ENCODE measurements at places on chromosomes 16 and 17.
A peak's percentile ranks its signal among the peaks of the same experiment; 100 is the strongest.

DNA sequence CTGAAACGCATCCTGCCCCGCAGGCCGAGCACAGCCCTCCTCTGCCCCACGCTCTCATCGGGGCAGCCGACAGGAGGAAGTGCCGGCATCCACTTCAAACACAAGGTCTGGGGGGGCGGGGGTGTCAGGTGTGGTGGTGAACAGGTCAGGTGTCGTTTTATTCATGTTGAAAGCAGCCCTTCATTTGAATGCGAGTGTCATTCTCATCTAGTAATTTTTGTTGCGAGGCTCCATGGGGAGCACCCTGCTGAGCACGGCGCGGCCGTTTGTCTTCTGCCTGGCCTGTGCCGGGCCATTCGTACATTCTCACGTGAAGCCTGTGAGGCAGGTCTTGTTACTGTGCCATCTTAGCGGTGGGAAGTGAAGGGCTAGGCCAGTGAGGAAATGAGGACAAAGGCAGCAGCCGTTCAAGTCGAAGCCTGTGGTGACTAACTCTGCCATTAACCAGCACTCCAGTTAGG, 1.9 kb downstream of the ACSF3 start:
- DNase-seq = no peak

GRCh38 chr16:16972831-16973230, 497.9 kb downstream of the XYLT1 start:
- no peak for DNase-seq

GRCh38 chr17:65173284-65173793, 36.2 kb downstream of the RGS9 start:
- DNase-seq = peak; percentile 38

GRCh38 chr17:34673995-34674890, 94.9 kb downstream of the TMEM132E start:
- no peak for DNase-seq

DNA sequence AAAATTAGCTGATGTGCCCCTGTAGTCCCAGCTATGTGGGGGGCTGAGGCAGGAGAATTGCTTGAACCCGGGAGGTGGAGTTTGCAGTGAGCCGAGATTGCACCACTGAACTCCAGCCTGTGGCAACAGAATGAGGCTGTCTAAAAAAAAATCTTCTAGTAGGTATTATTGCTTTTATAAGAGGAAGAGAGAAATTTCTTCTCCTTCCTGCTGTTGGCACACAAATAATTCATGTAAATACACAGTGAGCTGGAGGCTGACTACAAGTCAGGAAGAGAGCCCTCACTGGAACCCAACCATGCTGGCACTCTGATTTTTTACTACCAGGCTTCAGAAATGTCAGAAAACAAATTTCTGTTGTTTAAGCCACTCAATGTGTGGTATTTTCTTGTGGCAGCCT, 6.7 kb downstream of the PRDM7 start:
- no peak for DNase-seq

DNA sequence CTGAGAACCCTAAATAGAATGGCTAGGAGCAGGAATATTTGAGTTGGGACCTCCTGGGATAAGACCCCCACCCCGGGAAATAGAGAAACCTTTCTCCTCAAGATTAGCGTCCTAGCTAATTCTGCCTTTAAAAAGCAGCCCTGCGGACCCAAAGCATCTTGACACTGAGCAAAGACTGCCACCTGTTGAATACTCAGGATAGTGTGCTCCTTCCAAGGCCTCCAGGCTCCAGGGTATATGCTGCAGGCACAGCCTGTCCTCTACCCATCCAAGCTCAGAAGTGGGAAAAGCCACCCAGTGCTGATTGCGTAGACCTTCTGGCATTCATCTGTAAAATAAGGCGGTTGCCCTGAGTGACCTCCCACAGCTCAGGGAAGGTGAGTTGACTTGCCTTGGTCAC, 456.2 kb upstream of the DYNLRB2 start:
- no peak for DNase-seq

DNA sequence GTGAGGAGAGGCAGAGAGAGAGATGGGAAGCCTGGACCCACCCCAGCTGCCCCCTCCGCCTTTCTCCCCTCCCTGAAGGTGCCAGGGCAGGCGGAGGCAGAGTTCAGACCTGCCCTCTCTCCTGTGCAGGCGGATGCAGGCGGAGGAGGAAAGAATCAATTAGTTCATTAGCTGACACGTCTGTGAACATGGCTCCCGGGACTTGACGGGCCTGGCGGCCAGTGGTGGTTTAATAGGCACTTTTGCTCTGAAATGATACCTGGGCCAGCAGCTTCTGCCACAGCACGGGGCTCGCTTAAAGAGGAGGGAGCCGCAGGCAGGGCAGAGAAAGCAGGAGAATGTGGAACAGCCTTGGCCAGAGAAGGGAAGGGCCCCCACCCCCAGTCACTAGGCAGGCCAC, 98.1 kb downstream of the SDK2 start:
- DNase-seq = no peak

GRCh38 chr16:69773260-69773947, 11.3 kb downstream of the WWP2 start:
- no peak for DNase-seq

GRCh38 chr17:27091043-27091497, 202.8 kb upstream of the WSB1 start:
- no peak for DNase-seq

DNA sequence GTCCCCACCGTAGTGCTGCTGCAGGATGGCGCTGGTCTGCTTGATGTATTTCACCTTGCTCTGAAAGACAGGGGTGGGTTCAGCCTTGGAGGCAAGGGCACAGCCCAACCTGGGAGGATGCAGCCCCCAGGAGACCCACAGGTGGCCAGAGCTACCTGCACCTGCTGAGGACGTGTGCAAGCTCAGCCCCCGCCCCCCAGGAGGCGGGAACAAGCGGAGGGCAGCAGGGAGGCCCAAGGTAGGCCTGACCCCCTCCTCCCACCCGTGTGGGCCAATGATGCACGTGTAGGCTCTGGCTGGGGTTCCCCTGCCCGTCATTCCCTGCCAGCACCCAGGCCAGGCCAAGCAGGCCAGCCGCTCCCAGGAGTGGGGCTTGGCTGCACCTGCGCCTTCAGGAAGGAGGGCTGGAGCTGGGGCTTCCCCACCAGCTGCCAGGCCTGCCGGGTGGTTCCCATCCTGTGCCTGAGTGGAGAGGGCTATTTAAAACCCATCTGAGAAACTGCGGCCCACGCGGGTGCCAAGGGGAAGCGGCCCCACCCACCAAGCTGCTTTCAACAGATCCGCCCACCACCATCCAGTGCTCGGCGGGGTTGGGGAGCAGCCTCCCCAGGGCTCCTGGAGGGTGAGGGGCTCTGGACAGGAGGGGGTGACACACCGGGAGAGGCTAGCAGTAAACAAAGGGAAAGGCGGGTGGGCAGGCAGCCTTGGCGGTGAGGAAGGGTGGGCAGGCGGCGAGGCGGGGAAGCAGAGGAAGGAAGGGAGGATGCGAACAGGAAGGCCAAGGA, 3.8 kb downstream of the NTHL1 start:
- DNase-seq = no peak

DNA sequence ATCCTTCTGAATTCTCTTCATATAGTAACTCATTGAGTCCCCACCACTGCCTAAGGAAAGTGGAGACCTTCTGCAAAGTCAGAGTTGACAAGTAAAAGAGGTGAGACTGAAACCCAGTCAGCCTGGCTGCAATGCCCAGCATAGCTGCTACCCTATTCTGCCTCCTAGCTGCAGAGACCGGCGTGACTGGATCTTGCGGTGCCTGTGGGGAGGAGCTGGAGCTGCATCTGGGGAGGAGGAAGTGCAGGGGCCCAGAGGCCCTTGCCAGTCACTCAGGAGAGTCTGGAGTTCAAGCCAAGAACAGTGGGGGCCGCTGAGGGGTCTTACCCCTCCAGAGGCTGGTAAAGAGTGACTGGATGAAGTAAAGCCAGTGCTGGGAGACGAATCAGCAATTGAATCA, 35.0 kb upstream of the ZNF423 start:
- no peak for DNase-seq

GRCh38 chr17:1267471-1267943, 2.7 kb upstream of the BHLHA9 start:
- DNase-seq = no peak

DNA sequence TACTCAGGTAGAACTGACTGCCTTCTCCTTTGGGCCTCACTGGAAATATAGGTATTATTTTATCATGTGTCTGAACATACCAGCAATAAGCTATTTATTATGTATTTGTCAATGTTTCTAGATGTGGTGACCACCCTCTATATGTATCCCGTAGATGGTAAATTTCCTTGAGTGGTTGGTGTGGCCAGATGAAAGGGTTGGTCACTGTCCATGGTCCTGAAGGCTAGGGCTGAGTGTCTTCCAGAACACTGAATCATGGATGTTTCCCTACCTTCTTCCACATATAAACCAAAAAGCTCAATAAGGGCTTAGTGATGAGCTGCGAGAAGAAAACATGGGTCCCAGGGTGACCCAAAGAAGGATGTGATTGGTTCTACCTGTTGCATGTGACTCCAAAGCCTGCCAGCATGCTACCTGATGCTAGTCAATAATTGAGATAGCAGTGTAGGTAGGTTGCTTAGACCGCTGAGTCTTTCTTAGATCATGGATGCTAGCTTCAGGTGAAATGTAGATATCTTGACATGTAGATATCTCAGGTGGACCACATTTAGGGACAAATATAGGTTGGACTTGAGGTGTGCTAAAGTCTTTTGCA, 150.3 kb downstream of the ASIC2 start:
- no peak for DNase-seq

DNA sequence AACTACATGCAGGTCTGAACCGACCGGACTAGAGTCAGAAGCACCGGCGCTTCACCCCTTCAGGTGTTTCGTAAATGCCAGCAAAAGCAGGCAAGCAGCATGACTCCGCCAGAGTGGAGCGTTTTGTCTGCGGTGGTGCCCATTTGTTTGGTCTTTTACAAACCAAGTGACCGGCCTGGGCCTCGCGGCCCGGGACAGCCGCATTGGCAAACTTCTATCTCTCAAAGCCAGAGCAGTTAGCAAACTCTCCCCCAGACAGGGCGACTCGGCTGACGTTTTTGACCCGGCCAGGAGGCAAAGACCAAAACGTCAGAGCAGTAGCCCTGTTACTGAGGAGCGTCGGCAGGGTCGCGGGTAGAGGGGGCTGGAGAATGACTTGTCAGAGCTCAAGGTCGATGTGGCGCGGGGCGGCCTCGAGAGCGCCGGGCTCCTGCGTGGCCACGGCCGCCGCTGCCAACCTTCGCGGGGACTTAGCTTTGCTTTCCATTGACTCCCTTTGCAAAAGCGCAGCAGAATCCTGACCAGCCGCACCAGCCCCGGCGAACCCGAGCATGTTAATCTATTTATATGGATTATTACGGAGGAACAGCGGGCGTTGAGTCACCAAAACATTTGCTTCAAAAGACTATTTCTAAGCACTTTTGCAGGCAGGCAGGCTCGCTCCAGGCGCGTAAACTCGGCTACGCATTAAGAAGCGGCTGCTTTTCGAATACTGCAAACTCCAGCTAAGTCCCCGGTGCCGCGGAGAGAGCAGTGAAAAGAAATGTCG, 763 bp upstream of the SOX9 start:
- no peak for DNase-seq

DNA sequence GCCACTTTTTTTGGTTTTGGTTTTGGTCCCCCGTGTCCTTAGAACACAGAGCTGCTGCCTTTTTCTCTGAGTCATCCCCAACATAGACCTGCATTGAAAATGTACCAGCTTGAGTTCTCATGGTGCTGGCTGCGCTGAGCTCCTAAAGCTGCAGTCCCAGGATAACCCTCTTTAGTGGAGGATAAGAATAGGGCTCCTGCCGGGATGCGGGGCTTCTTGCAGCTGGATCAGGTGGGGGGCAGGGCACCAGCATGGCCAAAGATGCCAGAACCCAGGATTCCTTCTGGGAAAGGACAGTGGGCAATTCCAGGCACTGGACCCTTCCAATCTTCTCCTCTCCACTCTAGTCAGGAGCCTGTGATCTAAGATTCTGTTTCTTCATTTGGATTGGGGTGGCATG, 8.3 kb upstream of the CLUH start:
- DNase-seq = no peak

- DNase-seq = no peak
These were observed 7.0 kb upstream of the NAGLU start for GRCh38 chr17:42529061-42529460.

DNA sequence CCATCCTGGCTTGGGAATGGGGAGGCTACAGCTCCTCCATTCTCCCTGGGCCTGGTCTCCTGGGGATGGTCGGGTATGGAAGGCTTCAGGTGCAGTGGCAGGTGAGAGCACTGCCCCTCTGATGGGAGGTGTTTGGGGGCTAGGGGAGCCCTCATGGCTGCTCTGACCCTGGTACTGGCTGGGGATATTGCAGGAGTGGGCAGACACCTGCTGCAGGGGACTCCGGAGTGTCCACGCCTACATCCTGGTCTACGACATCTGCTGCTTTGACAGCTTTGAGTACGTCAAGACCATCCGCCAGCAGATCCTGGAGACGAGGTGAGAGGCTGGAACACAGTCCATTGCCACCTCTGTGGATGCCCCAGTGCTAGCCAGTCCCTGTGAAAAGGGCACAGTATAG, 8.8 kb downstream of the RASL10B start:
- DNase-seq = no peak

All from activated CD4-positive, alpha-beta T cell treated with anti-CD3 and anti-CD28 coated beads for 1 hour (primary cell).